Mesenchymal stem cell (in vitro differentiated cells and primary cell): ENCODE measurements at places on chromosomes 5 and 9.

DNA sequence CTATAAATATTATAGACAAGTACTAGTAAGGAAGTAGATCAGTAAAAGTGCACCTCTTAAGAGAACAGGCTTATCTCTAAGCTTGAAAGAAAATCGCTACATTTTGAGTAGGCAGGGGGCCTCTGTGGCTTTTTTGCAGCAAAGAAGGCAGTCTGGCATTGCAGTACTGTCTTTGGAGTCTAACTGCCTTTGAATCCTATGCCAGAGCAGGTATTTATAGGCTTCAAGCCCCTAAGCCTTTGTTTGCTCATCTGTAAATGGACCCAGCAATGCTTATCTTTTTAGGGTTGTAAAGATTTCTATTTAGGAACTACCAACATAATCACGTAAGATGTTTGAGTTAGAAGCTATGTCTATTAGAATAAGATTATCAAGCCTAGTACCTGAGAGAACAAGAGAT, 23.7 kb upstream of the HK3 start:
- no peak overlapping the region for H3K4me3 ChIP-seq
- no peak overlapping the region for H3K27ac ChIP-seq
- no peak for DNase-seq
- H3K36me3 ChIP-seq, result peaks cover 40% of the 10 kb centered on the region
- H3K4me1 ChIP-seq, result no peaks in the 10 kb centered on the region

GRCh38 chr5:32249668-32250067, 63.1 kb downstream of the MTMR12 start:
- no peak for DNase-seq
- peaks cover 17% of the 10 kb centered on the region for H3K36me3 ChIP-seq
- H3K27ac ChIP-seq, result no peak overlapping the region
- no peaks in the 10 kb centered on the region for H3K27me3 ChIP-seq
- H3K4me3 ChIP-seq, result no peak overlapping the region

DNA sequence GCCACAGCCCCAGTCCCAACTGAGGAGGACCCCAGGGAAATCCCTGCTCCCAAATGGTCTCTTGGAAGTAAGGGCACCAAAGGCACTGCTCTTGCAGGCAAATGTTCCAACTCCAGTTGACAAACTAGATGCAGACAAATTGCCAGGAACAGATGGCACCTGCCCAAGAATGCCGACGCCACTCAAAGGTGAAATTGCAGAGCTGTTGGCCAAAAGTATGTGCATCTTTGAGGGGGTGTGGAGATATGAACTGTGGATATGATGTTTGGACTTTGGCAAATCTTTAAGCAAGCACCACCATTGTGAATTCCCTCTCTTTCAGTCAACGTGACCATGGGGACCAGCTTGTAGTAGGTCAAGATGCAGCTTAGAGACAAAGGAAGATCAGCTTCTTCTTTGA, 12.0 kb upstream of the CPLX2 start:
- H3K4me3 ChIP-seq, result no peak overlapping the region
- DNase-seq, result no peak
- peaks cover 5% of the 10 kb centered on the region for H3K27me3 ChIP-seq

GRCh38 chr9:111966124-111966723, 69.6 kb downstream of the UGCG start:
- peak overlapping the region; percentile 94 for H3K27ac ChIP-seq
- DNase-seq, result no peak
- peaks cover 3% of the 10 kb centered on the region for H3K4me1 ChIP-seq
- H3K27me3 ChIP-seq, result no peaks in the 10 kb centered on the region

DNA sequence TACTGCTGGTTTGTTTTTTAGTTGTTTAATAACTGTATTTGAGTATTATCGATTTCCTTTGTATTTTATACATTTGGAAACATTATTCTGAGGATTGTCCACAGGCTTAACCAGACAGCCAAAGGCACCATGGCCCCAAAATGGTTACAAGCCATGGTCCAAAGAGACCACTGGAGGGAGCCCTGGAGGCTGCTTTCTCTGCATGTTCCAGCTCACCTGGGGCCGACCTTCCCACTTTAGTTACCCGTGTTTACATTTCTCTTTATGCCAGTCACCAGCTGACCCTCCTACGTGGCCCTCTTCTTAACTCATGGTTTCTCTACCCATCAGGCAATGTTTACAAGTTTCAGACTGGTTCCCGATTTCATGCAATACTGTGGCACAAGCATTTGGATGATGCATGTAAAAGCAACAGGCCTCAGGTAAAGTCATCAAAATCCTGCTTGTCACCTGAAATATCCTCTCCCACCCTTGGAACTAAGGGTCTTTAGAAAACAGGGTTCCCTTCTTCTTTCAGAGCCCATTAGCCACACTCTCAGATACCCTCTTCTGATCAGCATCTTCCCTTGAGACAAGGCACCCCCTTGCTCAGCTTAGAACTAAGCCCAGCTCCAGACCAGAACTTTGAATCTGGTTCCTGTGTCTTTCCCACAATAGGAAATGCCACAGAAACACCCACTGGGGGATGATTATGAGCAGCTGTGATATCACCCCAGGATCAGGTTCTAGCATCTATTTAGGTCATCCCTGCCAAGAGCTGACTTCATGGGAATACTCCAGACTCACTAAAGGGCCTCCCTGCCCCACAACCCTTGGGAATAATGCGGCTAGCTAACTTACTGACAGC, 49.9 kb upstream of the GARNL3 start:
- H3K4me3 ChIP-seq, result no peak overlapping the region
- no peaks in the 10 kb centered on the region for H3K36me3 ChIP-seq
- no peak overlapping the region for H3K27ac ChIP-seq
- DNase-seq, result peak; percentile 51
- peaks cover 2% of the 10 kb centered on the region for H3K4me1 ChIP-seq
- H3K27me3 ChIP-seq, result peaks cover 84% of the 10 kb centered on the region
